ENCODE measurements at places on chromosomes 6 and 20. TPM values are rescaled to one million over a fixed set of nuclear protein-coding genes. Genes with fewer than 3 reads are reported as not detected.

The BACH2 gene
- total RNA-seq, result 5.7 TPM

The OR2H2 gene
- not detected for total RNA-seq

The MMP24 gene
- 2.3 TPM for total RNA-seq

The PHACTR1 gene
- 48.4 TPM for total RNA-seq

The LST1 gene
- 9.6 TPM for total RNA-seq

The ARHGAP18 gene
- total RNA-seq, result 70.7 TPM

The MATN4 gene
- total RNA-seq, result 0.46 TPM

The ZSCAN9 gene
- 16.8 TPM for total RNA-seq

The GGTLC1 gene
- 4.2 TPM for total RNA-seq

The REM1 gene
- total RNA-seq, result 1.7 TPM

The RAET1L gene
- not detected for total RNA-seq

The BHLHE23 gene
- not detected for total RNA-seq

The TNFRSF6B gene
- total RNA-seq, result 1.6 TPM

The KCNQ2 gene
- 0.28 TPM for total RNA-seq

The SPATA2 gene
- 4.2 TPM for total RNA-seq

The ECT2L gene
- 13.4 TPM for total RNA-seq

The PCK1 gene
- 0.89 TPM for total RNA-seq

The ZC2HC1B gene
- total RNA-seq, result not detected

The SLC26A8 gene
- total RNA-seq, result 0.34 TPM

The HTR1E gene
- total RNA-seq, result not detected

The CCHCR1 gene
- 32.8 TPM for total RNA-seq

The MYL9 gene
- total RNA-seq, result 239 TPM

The ADGRF1 gene
- 14.8 TPM for total RNA-seq

The VWA7 gene
- 14.2 TPM for total RNA-seq

The WFDC5 gene
- not detected for total RNA-seq

The SYCP2 gene
- 6.7 TPM for total RNA-seq

The SYNDIG1 gene
- total RNA-seq, result 5.0 TPM

The GRM1 gene
- total RNA-seq, result 0.09 TPM

The SIM1 gene
- total RNA-seq, result not detected

The FRK gene
- 8.7 TPM for total RNA-seq

The MPC1 gene
- total RNA-seq, result 30.1 TPM

The BPIFB2 gene
- 2.3 TPM for total RNA-seq

The SMPD2 gene
- 18.2 TPM for total RNA-seq

The PRICKLE4 gene
- total RNA-seq, result 6.9 TPM

Data from lung (tissue), 17 donors.